ENCODE measurements at places on chromosomes 3 and 15.

DNA sequence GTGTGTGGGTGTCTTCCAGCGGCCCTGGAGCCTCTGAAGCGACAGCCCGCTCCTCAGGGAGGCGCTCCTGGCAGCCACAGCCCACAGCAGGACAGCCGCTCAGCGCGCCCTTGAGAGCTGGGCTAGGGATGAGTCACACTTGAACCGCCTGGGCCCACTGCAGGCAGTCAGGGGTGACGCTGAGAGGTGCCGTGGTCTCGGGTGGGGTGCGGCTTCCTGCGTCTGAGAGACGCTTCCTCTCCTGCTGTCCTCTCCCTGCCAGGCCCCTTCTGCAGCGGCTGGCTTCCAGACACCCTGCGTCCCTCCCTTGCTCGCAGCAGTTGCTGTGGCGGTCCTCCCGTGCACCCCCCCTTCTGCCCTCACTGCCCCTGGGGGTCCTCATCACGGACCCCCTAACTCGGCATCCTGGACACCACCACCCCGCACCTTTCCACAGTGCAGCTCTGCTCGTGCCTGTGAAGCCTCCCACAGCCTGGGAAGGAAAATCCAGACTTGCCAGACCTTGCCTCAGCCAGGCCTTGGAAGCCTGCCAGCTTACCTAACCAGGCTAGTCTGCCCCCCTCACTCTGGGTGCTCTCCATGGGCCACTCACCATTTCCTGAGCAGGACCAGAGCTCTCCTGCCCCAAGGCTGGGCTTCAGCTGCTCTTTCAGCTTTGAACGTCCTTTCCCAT, 1.1 kb upstream of the SPTBN5 start:
- peak; percentile 53 for DNase-seq

DNA sequence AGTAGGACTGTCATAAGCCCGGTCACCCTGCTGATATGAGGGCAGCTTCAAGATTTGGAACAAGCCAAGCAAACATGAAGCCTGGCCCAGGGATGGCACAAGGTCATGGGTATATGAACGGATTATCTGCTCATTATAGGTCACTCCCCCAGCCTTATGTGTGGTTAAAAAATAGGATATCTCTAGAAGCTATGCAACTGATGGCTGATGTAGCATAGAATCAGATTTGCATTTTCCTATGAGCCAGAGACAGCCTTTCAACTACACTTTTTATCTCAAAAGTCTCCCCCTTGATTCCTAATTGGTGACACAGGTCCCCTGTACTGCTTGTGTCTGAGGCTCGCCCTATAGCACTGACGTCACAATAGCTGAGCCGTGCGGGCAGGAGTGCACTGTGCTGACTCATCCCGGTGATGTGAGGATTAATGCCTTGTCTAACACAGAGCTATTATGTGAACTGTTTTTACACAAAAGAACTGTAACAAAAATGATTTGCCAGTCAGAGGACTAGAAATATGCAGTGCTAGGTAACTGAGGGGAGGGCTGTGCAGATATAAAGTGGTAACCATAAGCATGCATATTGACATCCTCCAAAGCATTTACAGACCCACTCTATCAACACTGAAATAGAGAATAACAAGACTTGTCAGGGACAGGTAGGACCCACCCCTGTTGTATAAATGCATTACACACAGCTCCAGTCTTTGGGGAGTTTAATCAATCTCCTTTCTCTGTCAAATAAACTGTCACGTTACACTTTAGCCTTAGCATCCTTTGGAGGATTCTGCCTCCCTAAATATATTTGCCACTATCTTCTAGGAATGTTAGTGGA, 204.9 kb downstream of the TIGIT start:
- no peak for DNase-seq

GRCh38 chr3:174126990-174127758, 729.6 kb downstream of the NLGN1 start:
- DNase-seq, result no peak

GRCh38 chr15:33975022-33975565, 6.8 kb downstream of the CHRM5 start:
- no peak for DNase-seq

DNA sequence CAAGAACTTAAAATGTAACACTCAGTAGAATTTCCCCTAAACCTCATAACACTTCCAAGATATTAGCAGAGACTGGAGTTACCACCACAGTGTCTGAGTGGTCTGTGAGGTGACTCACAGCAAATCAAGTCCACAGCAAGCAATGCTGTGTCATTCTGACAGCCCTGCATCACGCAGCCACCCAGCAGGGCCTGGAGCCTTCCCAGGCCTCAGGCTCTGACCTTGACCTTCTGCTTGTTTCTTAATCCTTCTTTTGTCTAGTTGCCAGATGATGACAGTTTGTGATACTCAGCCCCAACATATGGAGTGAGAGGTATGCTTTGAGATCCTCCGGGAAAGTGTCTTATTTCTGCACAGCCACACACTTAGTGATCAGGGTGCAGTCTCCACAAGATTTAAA, 82.5 kb downstream of the TOP2B start:
- no peak for DNase-seq

GRCh38 chr3:108099679-108100428, 9.0 kb upstream of the CD47 start:
- DNase-seq, result no peak

DNA sequence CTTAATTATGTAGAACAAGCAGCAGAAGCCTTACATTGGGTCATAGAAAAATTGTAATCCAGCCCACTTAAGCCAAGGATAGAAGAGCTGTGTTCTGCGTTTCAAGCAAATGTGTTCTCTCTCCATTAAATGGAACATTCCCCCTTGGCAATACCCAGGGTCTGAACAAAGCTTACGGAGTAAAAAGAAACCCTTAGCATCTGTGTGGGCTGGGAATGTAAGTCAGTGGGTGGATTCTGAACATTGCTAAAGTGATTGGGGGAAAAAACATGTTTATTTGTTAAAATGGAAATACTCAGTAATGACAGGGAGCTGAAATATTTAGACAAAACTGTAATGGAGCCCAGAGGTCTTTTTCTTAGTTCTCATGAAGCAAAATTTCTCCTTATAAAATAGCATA, 147.4 kb downstream of the DUT start:
- DNase-seq, result no peak

GRCh38 chr3:81452418-81452817, 309.0 kb downstream of the GBE1 start:
- no peak for DNase-seq

DNA sequence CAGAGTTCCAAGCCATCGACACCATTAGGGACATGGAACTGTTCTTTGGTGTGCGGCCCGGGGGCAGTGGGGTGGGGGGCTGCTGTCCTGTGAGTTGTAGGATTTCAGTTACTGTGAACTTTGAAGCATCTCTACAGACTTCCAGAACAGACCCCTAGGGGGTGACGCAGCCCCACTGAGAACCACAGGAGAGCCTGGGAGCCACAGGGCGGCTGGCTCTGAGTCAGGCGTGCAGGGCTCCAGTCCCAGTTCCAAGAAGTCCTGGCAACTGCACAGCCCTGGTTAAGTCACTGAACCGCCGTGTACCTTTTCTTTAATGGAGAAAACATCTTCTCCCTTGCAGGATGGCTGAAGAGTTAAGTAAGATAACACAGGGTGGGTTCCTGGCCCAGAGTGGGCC, 23.5 kb upstream of the LRTM1 start:
- DNase-seq, result no peak

DNA sequence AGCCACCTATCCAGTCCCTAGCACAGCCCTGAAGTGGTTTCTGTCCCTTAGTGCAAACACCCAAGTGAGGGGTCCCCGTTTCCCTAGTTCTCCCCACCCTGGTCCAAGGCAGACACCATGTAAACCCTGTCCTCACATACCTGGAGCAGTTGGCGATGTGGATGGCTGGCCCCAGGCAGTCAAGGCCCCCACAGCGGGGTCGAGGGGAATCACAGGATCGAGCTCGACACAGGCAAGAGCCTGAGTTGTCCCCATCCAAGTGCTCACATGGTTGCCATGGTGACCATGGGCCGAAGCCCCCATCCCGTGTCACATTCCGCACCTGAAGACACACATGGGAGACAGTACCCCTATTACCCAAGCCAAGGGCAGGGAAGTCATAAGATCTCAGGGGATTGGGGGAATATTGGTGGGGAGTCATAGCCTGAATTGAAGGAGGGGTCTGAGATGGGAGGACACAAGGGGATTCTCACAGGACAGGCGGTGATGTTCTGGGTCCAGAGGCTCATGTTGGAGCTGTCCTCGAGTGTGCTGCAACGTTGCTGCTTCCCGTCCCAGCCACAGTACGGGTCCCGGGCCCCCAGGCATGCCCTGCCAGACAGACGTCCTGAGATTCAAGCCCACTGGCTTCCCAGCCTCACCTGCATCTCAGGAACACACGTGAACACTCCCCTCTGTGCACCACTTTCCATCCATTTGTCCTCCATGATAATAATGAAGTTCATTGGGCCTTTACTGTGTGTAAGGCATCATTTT, 112.1 kb downstream of the SEMA5B start:
- no peak for DNase-seq

DNA sequence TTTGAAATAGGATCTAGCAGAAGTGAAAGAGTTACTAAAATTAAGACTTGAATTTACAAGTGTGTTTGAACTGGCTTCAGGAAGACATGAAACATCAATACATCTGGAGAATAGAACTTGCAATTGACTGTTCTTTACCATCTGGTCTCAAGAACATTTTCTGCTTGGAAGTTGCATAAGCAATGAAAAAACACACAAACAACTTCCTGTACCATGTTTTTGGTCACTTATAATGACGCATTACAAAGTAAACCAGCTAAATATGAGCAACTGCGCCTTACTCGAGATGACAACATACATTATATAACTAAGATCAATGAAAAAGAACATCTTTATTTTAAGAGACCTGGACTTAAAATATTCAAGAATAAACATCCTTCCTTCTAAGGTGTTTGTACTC, 112.5 kb downstream of the TIGIT start:
- DNase-seq, result no peak

- DNase-seq, result peak; percentile 34
Measured at GRCh38 chr3:66472313-66473134, 28.3 kb downstream of the LRIG1 start.

GRCh38 chr3:45684327-45684892, 4.8 kb upstream of the SACM1L start:
- DNase-seq, result no peak

DNA sequence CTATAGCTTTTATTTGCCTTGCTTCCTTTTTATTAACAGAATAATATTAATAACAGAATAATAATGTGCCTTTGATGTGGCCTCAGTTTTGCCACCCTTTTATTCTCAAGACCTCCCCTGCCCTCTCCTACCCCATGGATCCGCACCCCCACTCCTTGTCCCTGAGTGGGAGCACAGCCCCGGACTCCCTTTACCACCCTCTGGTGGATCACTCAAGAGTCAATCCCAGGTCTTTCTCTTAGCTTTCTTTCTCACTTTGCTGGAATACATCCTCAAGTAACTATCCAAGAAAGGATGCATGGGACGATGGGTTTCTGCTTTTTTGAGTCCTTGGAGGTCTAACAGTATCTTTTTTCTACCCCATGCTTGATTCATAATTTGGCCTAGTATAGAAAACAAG, 63.4 kb downstream of the KLF13 start:
- DNase-seq, result no peak

DNA sequence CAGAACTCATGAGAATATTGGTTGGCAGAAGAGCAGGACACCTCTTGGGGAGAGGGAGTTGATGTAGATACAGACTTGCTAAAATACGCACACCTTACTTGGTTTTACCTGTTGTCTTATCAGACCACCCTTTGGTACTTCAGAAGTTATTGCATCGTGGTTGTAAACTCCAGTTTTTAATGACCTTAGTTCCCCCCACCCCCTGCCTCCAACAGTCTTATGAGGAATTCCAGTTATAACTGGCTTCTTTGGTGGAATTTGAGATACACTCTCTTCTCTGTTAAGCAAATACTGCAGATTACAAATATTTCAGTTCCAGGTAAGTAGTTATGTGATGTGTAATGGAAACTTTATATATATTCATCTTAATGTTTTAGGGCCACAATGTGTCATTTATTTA, 5.0 kb downstream of the SLC25A38 start:
- no peak for DNase-seq

- no peak for DNase-seq
Measured at GRCh38 chr3:72563690-72564370, 284.4 kb downstream of the SHQ1 start.

GRCh38 chr15:59221511-59222505, 15.2 kb downstream of the LDHAL6B start:
- DNase-seq, result no peak

DNA sequence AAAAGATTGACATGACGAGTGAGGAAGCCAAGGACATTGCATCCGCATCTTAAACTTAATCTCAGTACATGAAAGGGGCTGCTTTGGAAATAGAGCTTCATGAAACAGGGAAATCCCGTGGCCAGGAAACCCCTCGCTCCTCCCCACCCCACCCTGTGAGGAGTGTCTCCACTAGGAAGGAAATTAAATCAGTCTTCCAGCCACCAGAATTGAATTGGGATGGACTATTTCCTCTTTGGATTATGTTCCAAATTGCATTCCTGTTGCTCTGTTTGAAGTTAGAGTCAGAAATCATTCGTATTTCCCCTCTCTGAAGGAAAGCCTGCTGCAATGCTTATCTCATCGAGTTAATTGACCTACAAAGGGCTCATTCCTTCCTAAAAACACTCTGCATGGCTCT, 35.8 kb downstream of the CLDN11 start:
- DNase-seq, result no peak

DNA sequence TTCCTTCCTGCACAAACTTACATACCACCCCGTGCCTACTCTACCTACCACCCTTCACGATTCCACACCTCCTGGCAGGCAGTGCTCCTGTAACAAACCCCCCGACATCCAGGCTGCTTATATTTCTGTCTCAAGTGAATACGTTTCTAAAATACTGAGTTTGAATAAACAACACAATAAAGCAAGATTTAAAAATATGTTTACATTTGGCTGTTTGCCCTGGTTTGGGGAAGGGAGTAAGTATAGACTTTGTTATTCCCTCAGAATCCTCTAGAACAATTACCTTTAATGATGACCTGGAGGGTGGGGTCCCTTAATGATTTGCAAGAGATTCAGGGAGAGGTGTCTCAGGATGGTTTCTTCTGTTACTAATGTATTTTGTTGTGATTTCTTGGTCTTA, 402.6 kb upstream of the TBL1XR1 start:
- DNase-seq, result no peak

- no peak for DNase-seq
Measured at GRCh38 chr15:91208371-91208770, 108.3 kb downstream of the SV2B start.

DNA sequence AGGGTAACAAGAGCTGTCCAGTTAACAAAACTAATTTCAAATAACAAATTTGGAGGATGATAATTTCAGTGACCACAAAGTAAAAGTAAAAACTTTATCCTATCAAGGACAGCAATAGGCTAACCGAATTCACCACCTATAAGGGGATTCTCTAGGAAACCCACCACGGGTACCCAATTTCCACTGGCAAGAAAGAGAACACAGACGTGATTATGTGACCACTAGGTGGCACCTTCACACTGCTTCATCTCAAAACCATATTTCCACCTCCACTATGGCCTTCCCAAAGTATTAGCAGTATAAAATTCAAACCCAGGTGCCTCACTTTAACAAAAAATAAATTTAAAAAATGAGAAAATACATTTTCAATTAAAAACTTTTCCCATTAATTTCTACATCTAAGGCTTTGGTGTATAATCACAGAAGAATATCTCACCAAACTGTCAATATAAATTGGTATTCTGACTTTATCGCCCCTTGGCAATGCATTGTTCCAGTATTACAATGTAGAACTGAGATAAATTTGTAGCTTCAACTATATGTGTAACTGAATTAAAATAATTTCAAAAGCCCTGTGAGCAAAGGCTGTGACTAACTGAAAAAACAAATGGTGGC, 96.5 kb downstream of the FSIP1 start:
- no peak for DNase-seq

Data from stimulated activated CD4-positive, alpha-beta T cell treated with anti-CD3 and anti-CD28 coated beads, Interleukin-1b, Interleukin-23, amount 100 ng/mL, for 4 hours (primary cell).